ENCODE measurements at places on chromosomes 1 and 21. TPM values are rescaled to one million over a fixed set of nuclear protein-coding genes. Genes with fewer than 3 reads are reported as not detected.

Gene FCRL4
- total RNA-seq, result not detected

Gene CHIA
- total RNA-seq, result not detected

Gene S100A1
- total RNA-seq, result 2.2 TPM

Gene IL24
- not detected for total RNA-seq

Gene OLFML3
- total RNA-seq, result 12.3 TPM

Gene LCE2B
- total RNA-seq, result not detected

Gene LRRC71
- 0.25 TPM for total RNA-seq

Gene IRF6
- 0.25 TPM for total RNA-seq

Gene CSRP1
- 23.1 TPM for total RNA-seq

Gene PIGR
- total RNA-seq, result under 0.01 TPM

Gene KDM5B
- total RNA-seq, result 140 TPM

Gene STPG1
- 2.5 TPM for total RNA-seq

Gene CAPZB
- total RNA-seq, result 40.3 TPM

Gene MYOM3
- total RNA-seq, result under 0.01 TPM
